ENCODE measurements at places on chromosomes 2 and 18. TPM values are rescaled to one million over a fixed set of nuclear protein-coding genes. Genes with fewer than 3 reads are reported as not detected.

DNA sequence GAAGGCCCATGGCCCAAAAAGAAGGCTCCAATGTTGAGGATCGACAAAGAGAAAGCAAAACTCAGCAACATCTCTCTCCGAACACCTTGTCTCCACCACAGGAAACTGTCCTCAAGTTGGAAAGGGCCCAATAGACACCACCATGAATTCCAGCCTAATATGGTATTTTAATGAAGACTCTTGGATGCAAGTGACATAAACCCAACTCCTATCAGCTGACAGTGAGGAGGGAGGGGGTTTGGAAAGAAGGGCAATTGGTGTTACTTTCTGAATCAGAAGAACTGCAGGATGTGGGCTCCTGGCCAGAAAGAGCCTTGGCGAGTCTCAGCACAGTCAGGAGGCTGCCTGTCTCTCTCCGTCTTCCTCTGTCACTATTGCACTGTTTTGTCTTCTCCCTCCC, 40.3 kb upstream of the SIGLEC15 start:
- H3K36me3 ChIP-seq: no peaks in the 10 kb centered on the region
- peaks cover 4% of the 10 kb centered on the region for H3K4me1 ChIP-seq
- H3K27me3 ChIP-seq: no peaks in the 10 kb centered on the region

DNA sequence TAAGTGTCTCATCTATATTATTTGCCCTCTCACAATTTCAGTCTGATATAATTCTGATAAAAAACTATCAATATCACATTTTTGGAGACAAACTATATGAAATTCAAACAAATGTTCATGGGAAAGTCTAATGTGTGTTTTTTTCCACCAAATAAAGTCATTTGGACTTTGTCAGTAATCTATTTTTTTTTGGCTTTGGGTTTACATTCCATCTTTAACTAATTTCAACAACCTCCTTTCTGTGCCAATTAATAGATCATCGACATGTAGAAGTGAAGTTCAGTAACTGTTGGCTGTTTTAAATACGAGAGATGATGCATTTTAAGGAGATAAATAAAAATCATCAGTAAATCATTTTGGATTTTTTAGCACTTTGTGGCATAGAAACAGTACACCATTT, 1623.0 kb upstream of the ACVR2A start:
- H3K27ac ChIP-seq: no peak overlapping the region
- H3K36me3 ChIP-seq: no peaks in the 10 kb centered on the region
- DNase-seq: no peak
- no peaks in the 10 kb centered on the region for H3K27me3 ChIP-seq
- H3K4me3 ChIP-seq: no peak overlapping the region
- no peaks in the 10 kb centered on the region for H3K4me1 ChIP-seq

PPP1R1C gene
- not detected for total RNA-seq

GRCh38 chr2:158142165-158142564, 40.5 kb downstream of the UPP2 start:
- H3K27me3 ChIP-seq: no peaks in the 10 kb centered on the region
- no peak overlapping the region for H3K4me3 ChIP-seq
- DNase-seq: no peak
- no peaks in the 10 kb centered on the region for H3K36me3 ChIP-seq

REG1A gene
- total RNA-seq: not detected

OSBPL6 gene
- 1.8 TPM for total RNA-seq

RAB17 gene
- total RNA-seq: 3.7 TPM

DNA sequence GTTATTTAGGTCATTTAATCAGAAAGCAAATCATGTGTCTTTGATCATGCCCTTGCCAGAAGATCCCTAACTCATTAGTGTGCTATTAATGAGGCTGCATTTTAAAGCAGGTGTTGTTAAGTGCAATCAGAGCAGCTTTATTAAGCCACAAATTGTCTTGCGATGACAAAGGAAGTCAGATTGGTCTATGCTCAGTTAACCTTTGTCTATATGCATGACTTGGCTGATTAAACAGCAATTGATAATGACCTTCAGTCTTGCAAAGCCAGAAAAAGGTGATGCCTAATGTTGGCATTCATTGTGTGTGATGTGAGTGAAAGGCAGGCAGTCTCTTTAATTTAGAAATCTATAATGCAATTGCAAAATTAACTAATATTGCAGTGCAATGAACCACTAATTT, 166.9 kb downstream of the RND3 start:
- no peaks in the 10 kb centered on the region for H3K27me3 ChIP-seq
- H3K27ac ChIP-seq: no peak overlapping the region
- no peaks in the 10 kb centered on the region for H3K36me3 ChIP-seq
- no peaks in the 10 kb centered on the region for H3K4me1 ChIP-seq

DNA sequence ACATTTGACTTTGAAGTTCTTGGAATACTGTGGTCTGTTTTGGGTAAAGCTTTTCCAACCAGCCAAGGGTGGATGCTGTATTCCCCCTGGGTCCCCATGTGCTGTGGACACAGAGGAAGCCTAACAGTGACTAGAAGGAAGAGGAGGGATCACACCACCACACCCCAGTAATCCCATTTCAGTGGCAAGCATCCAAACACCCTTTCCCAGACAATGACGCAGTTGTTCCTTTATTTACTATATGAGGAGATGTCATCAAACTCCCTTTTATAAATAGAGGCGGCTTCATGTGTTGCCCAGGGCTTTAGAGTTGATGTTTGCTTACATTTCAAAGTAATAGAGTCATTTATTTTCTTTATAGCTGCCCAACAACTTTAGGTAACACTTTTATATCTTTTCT, 959.4 kb upstream of the GYPC start:
- H3K4me3 ChIP-seq: no peak overlapping the region
- no peaks in the 10 kb centered on the region for H3K36me3 ChIP-seq
- no peak for DNase-seq
- H3K4me1 ChIP-seq: no peaks in the 10 kb centered on the region

HNMT gene
- total RNA-seq: 19.8 TPM

AQP12A gene
- total RNA-seq: not detected

- no peaks in the 10 kb centered on the region for H3K27me3 ChIP-seq
- H3K27ac ChIP-seq: no peak overlapping the region
- peaks cover 11% of the 10 kb centered on the region for H3K4me1 ChIP-seq
- no peak for DNase-seq
- no peak overlapping the region for H3K4me3 ChIP-seq
These were observed 417.6 kb upstream of the MEX3C start for GRCh38 chr18:51614967-51615571.

FER1L5 gene
- total RNA-seq: not detected

RGPD3 gene
- 0.45 TPM for total RNA-seq

MLPH gene
- total RNA-seq: 7.9 TPM

GRCh38 chr2:50773211-50773932, 258.6 kb downstream of the NRXN1 start:
- H3K36me3 ChIP-seq: no peaks in the 10 kb centered on the region
- no peak for DNase-seq
- no peak overlapping the region for H3K27ac ChIP-seq
- H3K27me3 ChIP-seq: no peaks in the 10 kb centered on the region
- H3K4me1 ChIP-seq: no peaks in the 10 kb centered on the region

SRD5A2 gene
- total RNA-seq: not detected

DNA sequence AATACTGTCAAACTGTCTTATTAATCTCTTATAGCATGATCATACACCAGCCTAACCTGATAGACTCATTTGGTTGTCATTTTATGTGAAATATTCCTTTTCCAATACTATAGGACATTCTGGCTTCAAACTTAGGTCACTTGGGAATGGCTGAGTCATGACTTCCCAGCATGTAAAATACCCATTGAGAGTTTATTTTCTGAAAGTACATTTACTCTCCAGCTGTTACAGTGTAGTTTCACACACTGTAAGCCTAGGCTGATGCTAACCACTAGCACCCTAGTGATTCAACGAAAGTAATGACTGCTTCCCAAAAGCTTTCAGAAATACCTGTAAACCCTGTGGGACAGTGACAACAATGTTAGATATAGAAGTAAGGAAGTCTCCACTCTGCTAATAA, 93.8 kb downstream of the FIGN start:
- H3K4me3 ChIP-seq: no peak overlapping the region
- H3K4me1 ChIP-seq: peaks cover 18% of the 10 kb centered on the region
- DNase-seq: no peak
- H3K27ac ChIP-seq: no peak overlapping the region
- no peaks in the 10 kb centered on the region for H3K36me3 ChIP-seq

GRCh38 chr2:103986001-103986400, 867.9 kb upstream of the POU3F3 start:
- H3K4me3 ChIP-seq: no peak overlapping the region
- H3K4me1 ChIP-seq: no peaks in the 10 kb centered on the region
- no peak for DNase-seq
- H3K27me3 ChIP-seq: no peaks in the 10 kb centered on the region

DNA sequence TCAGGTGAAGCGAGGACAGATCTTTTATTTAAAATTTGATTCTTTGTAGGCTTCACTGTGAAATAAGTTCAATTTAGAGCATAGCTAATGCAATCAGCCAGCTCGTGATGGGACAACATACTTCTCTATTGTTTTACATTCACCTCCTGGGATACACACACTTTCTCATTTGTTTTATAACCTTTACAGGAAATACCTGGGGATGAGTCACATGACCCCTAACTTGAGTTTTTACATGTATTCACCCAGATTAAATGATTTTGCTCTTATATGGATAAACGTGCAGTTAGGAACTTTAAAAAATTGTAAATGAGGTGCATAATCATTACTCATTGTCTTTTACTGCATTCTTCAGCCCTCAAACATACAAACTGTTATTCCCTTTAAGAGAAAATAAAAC, 152.1 kb downstream of the NEDD4L start:
- H3K4me3 ChIP-seq: peak overlapping the region; percentile 49
- DNase-seq: no peak
- no peaks in the 10 kb centered on the region for H3K27me3 ChIP-seq
- H3K4me1 ChIP-seq: peaks cover 36% of the 10 kb centered on the region
